Activated naive CD8-positive, alpha-beta T cell treated with anti-CD3 and anti-CD28 coated beads, Interleukin-2, amount 10 ng/mL, durations not matched to agents 7 days and 5 days (primary cell): ENCODE measurements at places on chromosomes 13 and 19. TPM values are rescaled to one million over a fixed set of nuclear protein-coding genes. Genes with fewer than 3 reads are reported as not detected.

The ZNF665 gene
- total RNA-seq, result 11.3 TPM

The CYP2A6 gene
- 0.28 TPM for total RNA-seq

The OLFM2 gene
- total RNA-seq, result 17.3 TPM

The THAP8 gene
- total RNA-seq, result 6.7 TPM

The SULT2B1 gene
- not detected for total RNA-seq

The MBD3L3 gene
- total RNA-seq, result not detected

The FBXO17 gene
- total RNA-seq, result not detected

DNA sequence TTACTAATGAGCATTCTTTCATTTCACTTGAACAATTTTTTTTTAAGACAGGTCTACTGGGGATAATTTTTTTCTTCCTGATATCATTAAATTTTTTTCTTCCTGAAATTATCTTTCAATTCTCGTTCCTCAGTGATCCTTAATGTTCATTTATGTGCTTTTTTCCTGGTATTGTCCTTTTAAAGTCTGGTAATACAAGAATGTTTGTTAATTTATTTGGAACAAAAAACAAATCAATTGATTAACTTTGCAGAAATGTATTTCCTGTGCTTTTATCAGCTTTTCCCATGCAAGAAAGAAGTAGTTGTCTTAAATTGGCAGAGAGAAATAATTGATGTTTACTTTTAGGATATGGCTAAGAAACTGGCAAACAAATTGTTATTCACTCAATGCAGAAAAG is 945.4 kb upstream of the MIR17HG start:
- DNase-seq, result no peak

- no peak for DNase-seq
Observed at GRCh38 chr19:412356-413355, 3.7 kb upstream of the C2CD4C start.

- DNase-seq, result no peak
Observed at GRCh38 chr13:48222358-48223301, 10.4 kb upstream of the ITM2B start.

DNA sequence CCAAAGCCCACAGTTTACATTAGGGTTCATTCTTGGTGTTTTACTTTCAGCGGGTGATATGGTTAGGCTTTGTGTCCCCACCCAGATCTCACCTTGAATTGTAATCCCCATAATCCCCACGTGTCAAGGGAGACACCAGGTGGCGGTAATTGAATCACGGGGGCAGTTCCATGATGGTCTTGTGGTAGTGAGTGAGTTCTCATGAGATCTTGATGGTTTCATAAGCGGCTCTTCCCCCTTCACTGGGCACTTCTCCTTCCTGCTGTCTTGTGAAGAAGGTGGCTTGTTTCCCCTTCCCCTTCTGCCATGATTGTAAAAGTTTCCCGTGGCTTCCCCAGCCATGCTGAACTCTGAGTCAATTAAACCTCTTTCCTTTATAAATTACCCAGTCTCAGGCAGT is 12.0 kb downstream of the FPR2 start:
- DNase-seq, result no peak

GRCh38 chr19:351976-352625 is 7.5 kb upstream of the MIER2 start:
- DNase-seq, result peak; percentile 25

GRCh38 chr19:36436531-36436930 is 18.1 kb upstream of the ZFP82 start:
- no peak for DNase-seq

DNA sequence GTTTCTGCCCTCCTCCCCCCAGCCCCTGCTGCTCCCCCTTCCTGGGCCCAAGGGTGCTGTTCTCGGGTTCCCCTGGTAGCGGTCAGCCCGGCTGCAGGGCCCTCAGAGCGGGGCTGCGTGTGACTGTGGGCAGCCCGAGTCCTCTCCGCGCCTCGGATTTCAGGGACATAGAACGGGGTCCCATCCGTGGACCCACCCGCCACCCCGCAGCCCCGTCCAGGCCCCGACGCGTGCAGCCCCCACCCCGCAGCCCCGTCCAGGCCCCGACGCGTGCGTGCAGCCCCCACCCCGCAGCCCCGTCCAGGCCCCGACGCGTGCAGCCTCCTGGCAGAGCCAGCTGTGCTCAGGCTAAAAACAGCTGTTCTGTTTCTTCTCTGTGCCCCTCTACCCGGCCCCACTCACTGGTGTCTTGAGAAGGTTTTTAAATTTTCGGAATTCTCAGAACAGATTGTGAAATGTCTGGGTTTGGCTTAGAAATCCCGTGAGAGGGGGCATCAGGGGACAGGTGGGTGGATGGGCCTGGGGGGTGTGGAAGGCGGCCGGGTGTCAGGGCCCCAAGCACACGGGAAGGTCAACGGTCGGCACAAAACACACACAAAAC is 5.5 kb upstream of the PRTN3 start:
- DNase-seq, result no peak

- no peak for DNase-seq
Observed at GRCh38 chr13:43298816-43299215, 275.4 kb downstream of the DNAJC15 start.

- no peak for DNase-seq
Observed at GRCh38 chr19:56838024-56838908, 2.3 kb downstream of the PEG3 start.

DNA sequence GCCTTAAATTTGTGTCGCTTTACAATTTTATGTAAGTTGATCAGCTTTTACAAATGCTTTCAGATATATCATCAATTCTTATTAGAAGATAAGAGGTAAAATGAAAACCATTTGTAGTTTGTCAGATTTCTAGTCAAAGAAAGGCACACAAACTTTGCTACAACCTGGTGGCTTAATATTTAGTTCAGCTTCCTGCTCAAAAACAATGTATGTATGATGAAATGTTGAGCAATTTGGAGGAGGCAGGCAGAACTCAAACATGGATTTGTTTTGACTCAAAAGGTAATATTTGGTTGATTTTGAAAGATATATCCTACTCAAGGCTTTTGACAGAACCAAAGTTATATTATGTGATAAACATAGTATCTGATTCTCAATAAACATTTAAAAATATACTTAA is 24.2 kb downstream of the NEK5 start:
- no peak for DNase-seq

GRCh38 chr19:44799627-44800346 is 9.1 kb upstream of the BCAM start:
- no peak for DNase-seq

DNA sequence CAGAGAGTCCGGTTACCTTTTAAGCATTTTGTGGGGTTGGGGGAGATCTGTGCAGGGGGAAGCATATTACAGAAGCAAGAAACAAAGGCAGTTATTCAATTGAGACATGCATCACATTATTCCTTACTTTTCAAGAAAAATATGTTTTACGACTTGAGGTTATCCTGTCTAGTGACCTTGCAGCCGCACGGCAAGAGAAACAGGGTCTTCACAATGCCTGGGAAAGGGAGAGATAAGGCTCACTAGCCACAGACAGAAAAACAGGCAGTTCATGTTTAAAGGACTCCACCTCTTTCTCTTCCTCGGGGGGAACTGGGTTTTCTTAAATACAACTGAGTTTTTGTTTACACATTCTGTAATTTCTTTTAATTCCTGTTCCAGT is 536 bp upstream of the NCR1 start:
- DNase-seq, result no peak

DNA sequence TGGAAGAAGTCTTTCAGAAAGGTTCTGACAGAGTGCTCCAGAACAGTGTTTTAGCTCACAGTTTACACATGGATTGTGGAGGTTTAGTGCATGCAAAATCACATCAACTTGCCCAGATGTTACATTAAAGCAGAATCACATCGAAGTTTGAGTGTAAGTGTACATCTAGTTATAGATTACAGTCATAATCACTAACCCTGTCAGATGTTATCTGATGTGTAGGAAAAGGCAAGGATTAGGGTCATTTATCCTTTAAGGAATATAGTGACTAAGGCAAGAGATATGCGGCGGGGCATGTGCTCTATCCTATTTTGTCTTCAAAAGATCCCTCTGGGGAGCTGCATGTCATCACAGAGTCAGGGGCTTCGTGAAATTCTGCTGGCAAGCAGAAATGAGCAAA is 66.9 kb downstream of the CYSLTR2 start:
- no peak for DNase-seq
